Activated CD4-positive, alpha-beta T cell treated with anti-CD3 and anti-CD28 coated beads, Interleukin-2, amount 50 U/mL, for 48 hours (primary cell): ENCODE measurements at places on chromosomes 6 and 20.

- DNase-seq = no peak
These were observed 622.3 kb upstream of the IMPG1 start for GRCh38 chr6:76694795-76695194.

GRCh38 chr6:125759184-125759902, 9.9 kb downstream of the HEY2 start:
- DNase-seq = peak; percentile 25

DNA sequence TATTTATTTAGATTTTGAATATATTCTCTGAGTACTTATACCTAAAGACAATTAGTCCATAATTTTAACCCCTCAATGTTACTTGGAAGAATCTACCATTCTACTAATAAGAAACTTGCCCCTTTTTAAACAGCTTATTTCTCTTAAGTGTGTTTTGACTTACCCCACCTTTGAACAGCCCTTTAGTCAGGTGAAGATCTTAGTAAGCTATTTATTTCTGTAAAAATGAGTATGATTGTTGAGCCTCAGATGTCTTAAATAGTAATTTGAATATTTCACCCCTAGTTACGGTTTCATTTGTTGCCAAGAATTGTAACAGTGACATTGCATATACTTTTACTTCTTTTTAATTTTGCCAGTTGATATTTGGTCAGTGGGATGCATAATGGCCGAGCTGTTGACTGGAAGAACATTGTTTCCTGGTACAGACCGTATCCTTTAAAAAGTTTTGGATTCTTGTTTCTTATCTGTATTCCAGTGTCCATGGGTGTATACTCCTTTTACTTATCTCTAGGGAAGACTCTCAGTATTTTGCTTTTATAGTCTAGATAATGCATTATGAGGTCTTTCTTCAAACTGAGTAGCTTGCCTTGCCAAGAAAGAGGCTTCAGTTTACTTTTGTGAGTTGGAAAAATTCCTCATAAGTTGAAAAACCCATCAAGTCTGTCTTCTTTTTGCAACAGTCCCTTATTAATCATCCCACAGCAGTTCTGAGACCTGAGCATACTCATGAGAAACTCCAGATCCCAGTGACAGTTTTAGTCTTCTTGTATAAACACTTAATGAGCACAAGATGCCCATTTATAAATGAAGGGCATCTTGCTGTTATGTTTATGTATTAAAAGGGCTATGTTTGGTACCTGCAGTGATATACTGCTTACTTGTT, 48.8 kb downstream of the MAPK14 start:
- no peak for DNase-seq

DNA sequence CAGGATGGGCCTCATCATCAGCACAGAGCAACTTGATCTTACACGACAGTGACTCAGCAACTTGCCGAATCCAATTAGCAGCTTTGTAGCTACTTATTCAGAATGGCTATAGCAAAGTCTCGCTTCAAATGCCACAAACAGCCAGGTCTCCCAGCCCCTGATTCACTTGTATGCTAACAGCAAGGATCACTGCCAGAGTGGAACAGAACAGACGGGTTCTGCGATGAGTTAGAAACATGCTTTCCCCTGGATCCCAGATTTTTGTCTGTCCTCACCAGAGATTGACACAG, 254.4 kb downstream of the NRN1 start:
- no peak for DNase-seq

GRCh38 chr6:165939601-165940290, 227.9 kb downstream of the TBXT start:
- DNase-seq = no peak

DNA sequence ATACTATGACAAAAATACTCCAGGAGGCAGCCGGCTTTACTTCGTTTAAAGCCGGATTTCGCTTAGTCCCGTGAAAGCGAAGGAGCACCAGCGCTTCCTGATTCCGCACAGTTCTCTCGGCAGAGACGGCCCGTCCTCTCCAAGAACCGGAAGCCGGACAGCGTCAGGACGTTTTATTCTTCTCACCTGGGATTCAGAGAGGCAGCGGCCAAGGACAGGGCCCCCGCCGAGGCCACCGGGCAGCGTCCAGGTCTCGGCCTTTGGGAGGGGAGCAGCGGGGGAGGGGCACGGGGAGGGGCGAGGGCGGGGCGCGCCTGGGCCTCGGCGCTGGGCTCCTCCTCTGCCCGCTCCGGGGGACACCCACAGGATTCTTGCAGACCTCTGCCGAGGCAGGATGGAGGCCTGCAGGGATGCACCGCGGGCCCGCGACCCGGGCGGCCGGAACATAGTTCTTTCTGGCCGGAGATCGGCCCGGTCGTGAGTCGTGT, 2.8 kb upstream of the DIDO1 start:
- DNase-seq = peak; percentile 69

GRCh38 chr20:2658414-2659354, 5.3 kb downstream of the IDH3B start:
- DNase-seq = no peak

DNA sequence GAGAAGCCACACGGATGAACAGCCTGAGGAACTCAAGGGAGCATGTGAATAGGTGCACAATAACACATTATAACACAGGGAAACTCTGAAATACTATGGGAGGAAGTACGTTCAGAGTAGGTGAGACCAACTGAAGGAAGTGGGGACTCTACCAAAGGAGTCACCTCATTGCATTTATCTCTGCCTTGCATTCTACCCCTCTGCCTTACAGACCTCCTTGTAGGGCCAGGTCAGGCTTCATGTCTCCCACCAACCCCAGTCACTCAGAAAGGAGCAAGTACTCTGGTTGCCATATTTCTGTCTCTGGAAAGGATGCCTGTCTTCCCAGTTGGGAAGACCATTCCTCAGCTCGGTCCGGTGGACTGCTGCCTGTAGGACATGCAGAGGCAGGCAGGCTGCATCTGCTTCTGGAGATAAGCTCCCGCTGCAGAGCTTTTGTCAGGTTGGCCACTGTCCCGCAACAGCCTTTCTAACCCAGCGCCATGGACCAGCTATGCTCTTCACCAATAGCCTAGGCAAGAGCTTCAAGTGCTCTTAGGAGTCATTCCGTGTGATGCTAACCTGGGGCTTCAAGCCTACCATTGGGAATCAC, 51.6 kb upstream of the ASIP start:
- no peak for DNase-seq

GRCh38 chr6:18323935-18324705, 59.8 kb upstream of the DEK start:
- DNase-seq = no peak

DNA sequence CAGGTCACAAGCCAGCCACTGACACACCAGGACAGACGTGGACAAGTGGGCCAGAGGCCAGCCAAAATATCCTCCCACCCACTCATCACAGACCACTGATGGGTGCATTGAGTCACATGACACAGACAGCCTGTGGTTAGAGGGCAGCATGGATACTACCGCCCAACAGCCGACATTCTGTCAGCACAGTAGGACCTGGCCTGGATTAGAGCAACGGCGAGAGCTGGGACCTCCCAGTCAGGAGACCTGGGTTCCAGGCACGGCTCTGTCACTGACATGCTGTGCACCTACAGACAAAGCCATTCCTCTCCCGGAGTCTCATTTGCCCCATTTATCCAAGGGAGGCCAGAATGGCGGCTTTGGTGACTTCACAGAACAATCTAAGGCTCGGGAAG, 8.0 kb downstream of the ZNF335 start:
- no peak for DNase-seq

DNA sequence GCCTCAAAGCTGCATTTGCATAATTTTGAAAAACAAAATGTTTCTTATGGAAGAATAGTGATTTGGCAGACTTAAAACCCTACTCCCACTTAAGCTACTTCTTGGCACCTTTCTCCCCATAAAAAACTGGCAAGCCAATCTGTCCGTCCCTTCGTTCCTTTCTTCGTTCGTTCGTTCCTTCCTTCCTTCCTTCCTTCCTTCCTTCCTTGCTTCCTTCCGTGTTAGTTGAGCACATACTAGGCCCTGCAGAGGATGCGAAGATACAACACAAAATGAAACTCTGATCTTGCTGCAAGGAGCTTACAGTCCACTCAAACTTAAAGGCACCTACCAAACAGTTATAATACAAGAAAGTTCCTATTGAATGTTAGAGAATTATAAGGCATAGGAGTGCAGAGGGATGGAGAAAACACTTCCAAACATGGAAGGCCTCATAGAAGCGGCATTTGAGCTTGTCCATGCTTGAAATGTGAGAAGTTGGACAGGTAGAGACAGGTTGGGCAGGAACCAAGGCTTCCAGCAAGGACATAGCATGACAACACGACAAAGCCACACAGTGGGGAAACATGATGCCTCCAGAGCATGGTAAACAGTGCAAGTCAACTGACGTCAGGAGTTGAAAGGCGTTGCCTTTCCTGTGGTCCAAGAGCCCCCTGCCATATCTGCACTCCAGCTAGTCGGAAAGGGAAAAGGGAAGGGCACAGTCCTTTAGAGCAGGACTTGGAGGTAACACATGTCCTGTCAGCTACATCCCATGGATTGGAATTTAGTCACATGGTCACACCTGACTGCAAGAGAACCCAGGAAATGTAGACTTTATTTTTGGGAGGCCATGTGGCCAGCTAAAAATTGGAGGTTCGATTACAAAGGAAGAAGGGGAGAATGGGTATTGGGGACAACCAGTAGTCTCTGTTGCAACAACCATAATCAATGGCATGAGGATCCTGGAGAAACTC, 7.0 kb downstream of the PNPLA1 start:
- no peak for DNase-seq

- DNase-seq = no peak
These were observed 155.8 kb downstream of the MBOAT1 start for GRCh38 chr6:20056350-20056992.

DNA sequence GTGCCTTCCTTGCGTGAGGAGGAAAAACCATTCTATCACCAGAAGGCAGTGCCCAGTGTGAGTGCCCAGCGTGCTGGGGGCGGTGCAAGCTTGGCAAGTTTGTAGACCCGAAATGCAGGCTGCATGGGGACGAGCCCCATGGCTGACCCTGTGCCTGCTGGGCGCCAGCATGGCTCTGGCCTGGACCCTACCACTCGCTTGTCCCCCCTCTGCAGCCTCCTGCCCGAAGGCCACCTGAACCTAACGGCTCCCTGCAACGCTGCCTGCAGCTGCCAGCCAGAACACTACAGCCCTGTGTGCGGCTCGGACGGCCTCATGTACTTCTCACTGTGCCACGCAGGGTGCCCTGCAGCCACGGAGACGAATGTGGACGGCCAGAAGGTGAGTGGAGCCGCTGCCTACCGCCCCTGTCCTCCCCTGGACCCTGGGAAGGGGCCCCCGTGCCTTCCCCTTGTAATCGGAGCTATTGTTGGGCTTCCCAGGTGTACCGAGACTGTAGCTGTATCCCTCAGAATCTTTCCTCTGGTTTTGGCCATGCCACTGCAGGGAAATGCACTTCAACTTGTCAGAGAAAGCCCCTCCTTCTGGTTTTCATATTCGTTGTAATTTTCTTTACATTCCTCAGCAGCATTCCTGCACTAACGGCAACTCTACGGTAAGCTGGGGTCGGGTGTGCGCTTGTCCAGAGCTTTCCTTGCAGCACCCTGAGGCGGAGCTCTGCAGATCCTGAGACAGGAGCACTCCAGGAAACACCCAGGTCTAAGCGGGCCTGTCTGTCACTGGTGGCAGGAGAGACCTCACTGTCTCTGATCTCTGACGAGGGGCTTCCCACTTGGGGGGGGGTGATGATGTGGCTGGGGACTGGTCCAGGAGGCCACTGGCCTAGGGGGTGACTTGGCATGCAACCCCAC, 25.5 kb downstream of the SLCO4A1 start:
- DNase-seq = no peak

GRCh38 chr20:36238153-36238552, 1.9 kb downstream of the AAR2 start:
- DNase-seq = no peak

- no peak for DNase-seq
These were observed 438.9 kb upstream of the EPHA7 start for GRCh38 chr6:93858213-93858612.
